ENCODE measurements at places on chromosomes 11 and 22.

GRCh38 chr11:83471831-83472727 lies 185.9 kb upstream of the CCDC90B start:
- H3K36me3 ChIP-seq = no peaks in the 10 kb centered on the region
- DNase-seq = no peak
- no peaks in the 10 kb centered on the region for H3K4me1 ChIP-seq
- no peaks in the 10 kb centered on the region for H3K27me3 ChIP-seq

- no peaks in the 10 kb centered on the region for H3K36me3 ChIP-seq
- H3K4me3 ChIP-seq = no peak overlapping the region
- peaks cover 4% of the 10 kb centered on the region for H3K4me1 ChIP-seq
- H3K27me3 ChIP-seq = no peaks in the 10 kb centered on the region
- DNase-seq = peak; percentile 39
- H3K27ac ChIP-seq = no peak overlapping the region
Measured at GRCh38 chr11:123381149-123381548, 48.9 kb upstream of the GRAMD1B start.

DNA sequence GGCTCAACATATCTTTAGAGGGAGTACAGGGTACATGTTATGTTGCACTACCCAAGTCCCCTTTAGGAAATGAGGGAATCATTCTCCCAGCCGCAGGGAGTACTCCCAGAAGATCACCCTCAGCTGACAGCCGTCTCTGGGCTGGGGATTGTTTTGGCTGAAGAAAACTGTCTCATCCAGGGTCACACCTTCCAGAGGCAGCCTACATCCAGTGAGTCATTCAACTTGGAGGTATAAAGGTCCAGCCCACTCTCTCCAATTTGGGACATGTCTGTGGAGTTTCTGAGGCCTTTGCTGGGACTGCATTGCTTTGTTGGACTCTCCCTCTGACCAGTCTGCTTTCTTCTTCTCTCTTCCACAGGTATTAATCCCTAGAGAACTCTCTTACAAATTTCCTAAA lies 42.1 kb downstream of the RASSF10 start:
- H3K4me1 ChIP-seq = no peaks in the 10 kb centered on the region
- H3K27ac ChIP-seq = no peak overlapping the region
- H3K4me3 ChIP-seq = no peak overlapping the region

DNA sequence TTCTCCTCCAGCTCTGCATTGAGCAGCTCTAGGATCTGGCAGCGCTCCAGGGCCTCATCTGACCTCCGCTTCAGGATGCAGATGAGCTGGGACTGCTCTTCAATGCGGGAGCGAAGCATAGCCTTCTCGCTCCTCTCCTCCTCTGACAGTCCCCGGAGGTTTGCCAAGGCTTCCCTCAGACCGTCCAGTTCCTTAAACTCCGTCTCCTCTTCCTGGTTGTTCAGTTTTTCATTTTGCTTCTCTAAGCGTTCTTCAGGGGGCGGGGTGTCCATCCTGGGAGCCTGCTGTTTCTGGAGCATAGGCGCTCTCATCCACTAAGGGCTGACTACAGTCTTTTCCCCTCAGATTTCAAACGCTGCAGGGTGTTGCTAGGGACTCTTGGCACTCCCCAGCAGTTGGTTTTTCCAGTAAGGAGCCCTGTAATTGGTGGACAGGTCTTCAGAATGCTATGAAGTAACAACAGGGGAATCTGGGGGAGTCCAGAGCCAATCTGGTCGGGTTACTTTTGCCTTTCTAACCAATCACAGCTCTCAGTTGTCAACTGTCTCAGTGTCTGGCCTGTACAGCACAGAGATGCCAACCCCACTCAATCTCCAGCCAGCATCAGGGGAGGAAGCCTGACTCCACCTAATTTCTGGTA lies at the start of gene CCDC89:
Gene CCDC89, minus strand, starts transcription at position 376 of the 640 bp plus-strand sequence. Its CDS starts 65 bp downstream, at position 311.
- H3K27me3 ChIP-seq = no peaks in the 10 kb centered on the region
- H3K4me3 ChIP-seq = peak within 1 kb of the TSS; percentile 53
- peaks cover 38% of the 10 kb centered on the region for H3K4me1 ChIP-seq
- H3K36me3 ChIP-seq = no peaks in the 10 kb centered on the region
- peak within 1 kb of the TSS; percentile 83 for H3K27ac ChIP-seq

- peak; percentile 57 for DNase-seq
- H3K27me3 ChIP-seq = peaks cover 22% of the 10 kb centered on the region
- H3K27ac ChIP-seq = no peak overlapping the region
- H3K36me3 ChIP-seq = no peaks in the 10 kb centered on the region
Measured at GRCh38 chr11:14259186-14259784, 99.7 kb downstream of the RRAS2 start.

DNA sequence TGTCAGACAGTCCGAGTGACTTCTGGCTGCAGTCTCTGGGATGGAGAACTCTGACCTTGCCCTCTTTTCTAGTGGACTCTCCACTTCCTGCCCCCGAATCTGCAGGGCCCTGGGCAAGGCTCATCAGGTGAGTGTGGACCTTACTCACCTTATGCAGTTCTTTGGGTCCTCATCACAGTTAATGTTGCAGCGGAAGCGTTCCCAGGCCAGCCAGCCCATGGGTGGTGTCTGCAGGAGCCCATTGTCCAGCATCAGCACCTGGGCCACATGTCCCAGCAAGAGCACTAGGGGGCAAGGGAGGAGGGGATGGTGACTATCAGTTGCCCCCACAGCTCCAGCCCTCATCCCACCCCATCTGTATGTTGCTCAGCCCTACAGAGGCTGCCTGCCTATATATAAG lies 2.3 kb downstream of the NAGA start:
- H3K27me3 ChIP-seq = no peaks in the 10 kb centered on the region
- H3K4me1 ChIP-seq = peaks cover 45% of the 10 kb centered on the region
- H3K36me3 ChIP-seq = peaks cover 40% of the 10 kb centered on the region
- DNase-seq = no peak

DNA sequence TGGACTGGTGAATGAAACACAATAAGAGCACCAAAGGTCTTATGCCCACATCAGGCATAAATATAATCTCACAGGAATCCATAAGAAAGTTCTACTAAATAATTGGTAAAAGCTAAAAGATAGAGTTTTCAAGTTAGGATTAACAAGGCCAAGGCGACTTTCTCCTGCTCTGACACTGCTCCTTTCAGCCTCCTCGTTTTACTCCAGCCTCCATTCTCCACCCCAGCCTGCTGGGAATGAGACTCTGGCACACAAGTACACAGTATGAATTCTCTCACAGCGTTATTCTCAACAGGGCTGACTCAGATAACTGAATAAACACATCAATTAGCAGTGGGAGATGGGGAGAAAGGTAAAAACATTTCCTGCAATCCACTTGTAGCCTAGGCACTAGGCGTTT lies 94.9 kb downstream of the APOL5 start:
- H3K27me3 ChIP-seq = no peaks in the 10 kb centered on the region
- no peak overlapping the region for H3K27ac ChIP-seq
- DNase-seq = no peak

DNA sequence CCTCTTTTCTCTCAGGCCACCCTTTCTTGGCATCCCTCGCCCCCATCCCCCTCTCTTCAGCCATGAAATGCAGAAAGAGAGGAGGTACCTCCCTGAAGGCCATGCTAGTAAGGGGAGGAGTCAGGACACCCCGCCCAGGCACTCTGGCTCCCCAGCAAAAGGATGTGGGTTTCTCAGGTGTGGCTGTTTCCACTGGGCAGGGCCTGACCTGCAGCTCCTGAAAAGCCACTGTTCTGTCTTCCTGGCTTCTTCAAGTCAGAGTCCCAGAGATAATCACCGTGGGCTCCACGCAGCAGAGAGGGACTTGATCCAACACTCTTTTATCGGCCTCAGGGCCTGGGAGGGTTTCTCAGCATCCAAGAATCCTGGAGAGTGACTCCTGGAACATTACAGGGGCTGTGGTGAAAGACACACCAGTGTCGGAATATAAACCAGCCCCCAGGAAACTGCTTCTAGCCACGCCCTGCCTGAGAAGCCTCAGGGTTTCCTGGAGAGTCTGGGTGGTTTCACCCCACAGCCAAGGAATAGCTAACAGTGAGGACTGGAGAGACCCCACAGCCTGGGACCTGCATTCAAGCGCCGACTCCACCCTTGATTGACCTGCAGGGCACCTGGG lies 45.7 kb upstream of the TSPAN18 start:
- H3K4me3 ChIP-seq = no peak overlapping the region
- no peak for DNase-seq
- H3K36me3 ChIP-seq = no peaks in the 10 kb centered on the region
- H3K27me3 ChIP-seq = no peaks in the 10 kb centered on the region

DNA sequence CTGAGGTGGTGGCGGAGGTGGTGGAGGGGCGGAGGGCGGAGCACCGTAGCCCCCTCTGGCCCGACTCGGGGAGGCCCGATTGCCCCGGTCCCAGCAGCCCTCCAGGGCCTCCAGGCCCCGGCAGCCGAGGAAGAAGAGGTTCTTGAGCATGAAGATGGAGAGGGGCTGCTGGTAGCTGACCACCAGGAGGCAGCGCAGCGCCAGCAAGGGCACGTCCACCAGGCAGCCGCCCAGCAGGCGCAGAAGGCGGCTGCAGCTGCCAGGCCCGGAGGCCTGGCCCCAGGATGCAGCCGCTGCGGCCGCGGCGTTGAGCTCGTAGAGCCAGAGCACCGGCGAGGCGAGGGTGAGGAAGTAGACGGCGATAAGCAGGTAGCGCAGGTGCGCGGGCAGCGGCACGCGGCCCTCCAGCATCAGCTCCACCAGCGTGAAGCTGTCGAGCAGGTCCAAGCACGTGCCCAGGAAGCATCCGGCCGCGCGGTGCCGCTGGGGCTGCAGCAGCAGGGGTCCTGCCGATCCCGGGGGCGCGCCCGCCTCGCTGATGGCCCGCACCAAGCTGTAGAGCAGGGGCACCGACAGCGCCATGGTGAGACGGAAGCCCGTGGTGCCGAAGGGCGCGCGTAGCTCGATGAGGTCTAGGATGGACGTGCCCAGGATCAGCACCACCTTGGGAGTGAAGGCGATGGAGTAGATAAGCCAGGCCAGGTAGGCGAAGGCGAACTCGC lies 1.5 kb downstream of the TMEM121B start:
- H3K27me3 ChIP-seq = peaks cover 76% of the 10 kb centered on the region
- no peak for DNase-seq
- H3K36me3 ChIP-seq = no peaks in the 10 kb centered on the region
- H3K27ac ChIP-seq = no peak overlapping the region

DNA sequence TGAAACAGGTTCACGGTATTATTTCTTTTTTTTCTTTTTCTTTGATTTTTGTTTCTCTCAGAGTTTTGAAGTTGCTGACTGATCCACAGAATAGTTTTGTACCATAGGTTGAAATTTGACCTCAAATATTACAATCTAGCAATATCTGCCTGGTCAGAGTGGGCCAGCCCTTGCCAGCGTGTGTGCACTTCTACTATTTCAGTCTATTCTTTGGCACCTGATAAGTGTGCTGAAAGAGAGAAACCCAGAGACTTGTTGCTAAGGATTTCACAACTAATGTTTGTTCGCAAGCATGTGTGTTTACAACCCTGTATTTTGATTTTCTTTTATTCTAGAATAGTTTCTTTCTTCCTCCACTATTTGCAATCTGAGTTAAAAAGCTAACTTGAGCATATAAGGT lies 1125.2 kb upstream of the CNTN5 start:
- no peaks in the 10 kb centered on the region for H3K27me3 ChIP-seq
- no peaks in the 10 kb centered on the region for H3K4me1 ChIP-seq

GRCh38 chr11:30908857-30909256 lies 322.7 kb upstream of the MPPED2 start:
- H3K36me3 ChIP-seq = no peaks in the 10 kb centered on the region
- no peak overlapping the region for H3K27ac ChIP-seq
- H3K4me3 ChIP-seq = no peak overlapping the region
- no peak for DNase-seq
- H3K4me1 ChIP-seq = no peaks in the 10 kb centered on the region

- no peaks in the 10 kb centered on the region for H3K36me3 ChIP-seq
- no peak for DNase-seq
- peaks cover 19% of the 10 kb centered on the region for H3K27me3 ChIP-seq
- peaks cover 37% of the 10 kb centered on the region for H3K4me1 ChIP-seq
Measured at GRCh38 chr11:46279126-46280099, 2.0 kb downstream of the CREB3L1 start.

DNA sequence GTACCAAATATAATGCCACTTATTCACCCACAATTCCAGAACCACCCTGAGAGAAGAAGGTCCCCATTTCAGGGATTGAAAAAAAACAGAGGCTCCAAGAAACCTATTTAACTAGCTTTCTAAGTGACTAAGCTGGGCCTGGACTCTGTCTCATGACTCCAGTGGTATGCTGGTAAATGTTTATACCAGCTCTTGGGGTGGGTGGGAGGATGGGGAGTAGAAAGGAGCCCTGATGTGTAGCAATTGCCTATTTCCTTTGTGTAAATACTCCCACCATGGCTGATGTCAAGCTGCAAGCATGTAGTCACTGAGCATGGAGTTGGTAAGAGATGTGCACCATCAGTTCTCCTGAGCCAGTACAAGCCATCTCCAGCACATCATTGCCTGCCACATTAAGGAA lies 2.8 kb downstream of the PRG3 start:
- DNase-seq = no peak
- H3K36me3 ChIP-seq = no peaks in the 10 kb centered on the region
- H3K27ac ChIP-seq = no peak overlapping the region
- no peak overlapping the region for H3K4me3 ChIP-seq

GRCh38 chr22:25746012-25746373 lies 4.0 kb downstream of the MYO18B start:
- no peak for DNase-seq
- H3K36me3 ChIP-seq = no peaks in the 10 kb centered on the region
- no peaks in the 10 kb centered on the region for H3K27me3 ChIP-seq
- no peaks in the 10 kb centered on the region for H3K4me1 ChIP-seq
- H3K4me3 ChIP-seq = no peak overlapping the region
